Effector memory CD8-positive, alpha-beta T cell (primary cell): ENCODE measurements at places on chromosomes 5 and 9.

GRCh38 chr5:113692891-113693457 lies 179.5 kb downstream of the YTHDC2 start:
- DNase-seq: no peak

GRCh38 chr9:94860678-94861588 lies 134.4 kb downstream of the AOPEP start:
- peak; percentile 70 for DNase-seq

DNA sequence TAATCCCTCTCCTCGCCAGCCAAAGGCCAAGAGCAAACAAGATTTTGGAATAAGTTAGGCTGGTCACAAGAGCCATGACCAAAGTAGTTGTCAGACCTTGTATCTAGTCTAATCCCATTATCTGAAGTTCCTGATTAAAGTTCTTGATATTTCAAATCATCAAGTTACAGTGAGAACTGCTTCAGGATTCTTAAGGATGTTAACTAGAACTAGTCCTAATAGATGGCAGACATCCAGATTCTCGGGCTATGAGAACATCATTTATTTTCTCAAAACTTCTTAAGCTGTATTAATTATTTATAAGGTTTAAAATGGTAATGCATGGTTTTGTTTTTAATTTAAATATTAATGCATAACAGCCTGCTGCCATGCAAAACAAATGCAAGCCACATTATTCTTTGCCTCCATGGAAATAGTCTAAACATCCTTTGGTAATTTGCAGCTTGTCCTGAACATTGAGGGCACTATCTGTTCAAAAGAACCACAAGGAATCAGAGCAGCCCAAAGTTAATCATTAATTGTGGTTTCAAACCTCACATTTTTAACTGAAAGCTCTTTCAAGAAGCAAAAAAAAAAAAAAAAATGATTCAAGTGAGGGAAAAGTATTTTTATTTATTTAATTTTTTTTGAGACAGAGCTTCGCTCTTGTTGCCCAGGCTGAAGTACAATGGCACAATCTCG lies 95.1 kb downstream of the TTC39B start:
- no peak for DNase-seq

GRCh38 chr9:72351538-72352453 lies 13.2 kb downstream of the ZFAND5 start:
- DNase-seq: no peak

- DNase-seq: no peak
These were observed 122.8 kb upstream of the STC2 start for GRCh38 chr5:173451031-173451430.

GRCh38 chr5:59391576-59391975 lies 501.9 kb downstream of the PDE4D start:
- no peak for DNase-seq

DNA sequence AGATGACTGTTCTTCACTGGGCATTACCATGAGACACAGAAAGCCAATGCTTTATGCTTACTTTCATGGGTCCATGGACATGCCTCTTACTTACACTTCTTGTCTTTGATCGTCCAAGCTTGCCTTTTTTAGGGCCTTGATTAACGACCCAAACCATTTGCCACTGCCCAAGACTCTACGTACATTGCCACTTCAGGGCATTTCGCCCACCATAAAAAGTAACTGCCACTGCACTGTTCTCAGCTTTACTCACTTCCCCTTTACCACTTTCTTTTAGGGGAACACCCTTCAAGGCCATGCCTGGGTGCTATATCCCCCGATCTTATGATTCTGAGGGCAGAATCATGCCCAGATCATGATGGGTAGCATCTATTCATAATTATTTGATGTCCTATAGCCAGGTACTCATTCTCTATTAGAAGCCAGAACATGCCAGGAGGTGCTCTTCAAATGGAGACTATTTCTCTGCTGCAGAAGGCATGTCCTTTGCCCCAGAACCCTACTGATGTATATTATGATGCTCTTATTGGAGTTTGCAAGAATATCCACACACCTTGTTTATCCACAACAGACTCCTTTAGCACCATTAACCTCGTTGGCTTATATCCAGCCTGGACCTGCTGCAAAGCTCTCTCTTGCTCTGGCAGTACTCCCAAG lies 64.1 kb upstream of the RAD23B start:
- no peak for DNase-seq
